NCI-H187 (cell line): ENCODE measurements at places on chromosomes 12 and 14.
A peak's percentile ranks its signal among the peaks of the same experiment; 100 is the strongest.

DNA sequence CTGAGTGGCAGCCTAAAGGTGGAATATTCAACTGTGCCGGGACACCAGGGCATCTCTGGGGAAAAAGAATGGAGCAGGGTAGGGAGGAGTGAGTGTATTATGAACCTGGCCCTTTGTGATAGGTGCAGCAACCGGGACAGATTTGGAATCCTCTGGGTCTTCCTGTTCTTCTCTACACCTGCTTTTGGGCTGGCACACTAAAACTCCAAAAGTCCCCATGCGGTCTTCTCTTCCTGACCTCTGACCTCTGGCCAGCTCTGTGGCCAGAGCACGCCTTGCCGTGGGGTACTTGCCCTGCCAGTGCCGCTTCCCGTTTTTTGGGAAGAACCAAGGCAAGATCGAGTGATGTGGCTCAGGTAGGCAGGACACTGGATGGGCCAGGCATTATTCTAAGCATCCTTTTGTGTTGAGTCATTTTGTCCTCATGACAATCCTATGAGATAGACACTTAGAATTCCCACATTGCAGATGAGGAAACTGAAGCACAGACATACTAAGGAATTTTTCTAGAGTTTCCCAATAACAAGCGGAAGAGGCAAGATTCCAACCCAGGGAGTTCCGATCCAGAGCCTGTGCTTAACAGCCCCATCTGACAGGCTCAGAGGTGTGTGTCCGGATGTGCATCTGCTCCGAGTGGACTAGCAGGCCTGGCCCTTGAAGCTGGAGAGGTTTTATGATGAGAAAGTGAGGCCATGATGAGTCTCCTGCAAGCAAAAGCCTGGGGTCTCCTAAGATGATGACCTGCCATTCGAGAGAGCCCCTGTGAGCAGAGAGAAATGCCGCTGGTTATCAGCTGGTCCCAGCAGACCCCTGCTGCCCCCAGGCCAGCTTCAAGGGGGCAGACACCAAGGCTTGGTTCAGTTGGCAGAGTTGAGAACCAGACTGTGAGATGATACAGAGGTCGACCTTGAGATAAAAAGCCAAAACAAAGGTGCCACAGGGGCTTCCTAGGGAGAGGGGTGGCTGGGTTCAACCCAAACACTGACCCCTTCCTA is 67.9 kb upstream of the ESRRB start:
- no peak for DNase-seq

DNA sequence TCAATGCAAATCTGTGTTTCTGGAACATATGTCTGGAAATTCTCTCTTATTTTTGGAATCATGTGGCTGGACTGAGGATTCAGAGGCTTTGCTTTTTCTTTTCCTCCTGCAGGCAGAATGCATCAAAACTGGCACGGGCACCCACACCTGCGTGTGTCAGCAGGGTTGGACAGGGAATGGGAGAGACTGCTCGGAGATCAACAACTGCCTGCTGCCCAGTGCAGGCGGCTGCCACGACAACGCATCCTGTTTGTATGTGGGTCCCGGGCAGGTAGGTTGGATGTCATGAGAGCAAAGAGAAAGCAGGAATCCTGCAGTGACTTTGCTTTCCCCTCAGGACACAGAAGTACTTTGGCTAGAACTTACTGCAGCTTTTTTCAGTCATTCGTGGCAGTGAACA is 90.3 kb downstream of the STAB2 start:
- DNase-seq: no peak

GRCh38 chr12:52672321-52672933 is 7.8 kb downstream of the KRT1 start:
- no peak for DNase-seq

DNA sequence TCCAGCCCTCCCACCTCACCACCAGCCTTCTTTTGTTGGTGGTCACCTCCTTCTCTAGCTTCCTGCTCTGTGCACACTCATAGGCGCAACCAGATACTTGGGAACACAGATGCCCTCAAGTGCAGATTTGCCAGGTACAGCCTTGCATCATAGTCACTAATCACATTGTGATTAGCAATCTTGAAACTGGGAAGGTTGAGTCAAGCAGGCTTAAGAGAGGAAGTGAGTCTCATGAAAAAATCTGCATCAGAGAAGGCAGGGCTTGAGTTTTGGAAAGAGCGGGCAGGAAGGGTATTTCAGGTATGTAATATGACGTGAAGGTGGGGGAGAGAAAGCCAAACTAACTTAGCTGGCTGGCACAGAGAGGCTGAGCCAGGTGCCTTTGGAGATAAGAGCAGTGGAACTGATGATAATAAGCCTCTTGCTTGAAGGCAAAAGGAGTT is 2.7 kb upstream of the RABGGTA start:
- no peak for DNase-seq

DNA sequence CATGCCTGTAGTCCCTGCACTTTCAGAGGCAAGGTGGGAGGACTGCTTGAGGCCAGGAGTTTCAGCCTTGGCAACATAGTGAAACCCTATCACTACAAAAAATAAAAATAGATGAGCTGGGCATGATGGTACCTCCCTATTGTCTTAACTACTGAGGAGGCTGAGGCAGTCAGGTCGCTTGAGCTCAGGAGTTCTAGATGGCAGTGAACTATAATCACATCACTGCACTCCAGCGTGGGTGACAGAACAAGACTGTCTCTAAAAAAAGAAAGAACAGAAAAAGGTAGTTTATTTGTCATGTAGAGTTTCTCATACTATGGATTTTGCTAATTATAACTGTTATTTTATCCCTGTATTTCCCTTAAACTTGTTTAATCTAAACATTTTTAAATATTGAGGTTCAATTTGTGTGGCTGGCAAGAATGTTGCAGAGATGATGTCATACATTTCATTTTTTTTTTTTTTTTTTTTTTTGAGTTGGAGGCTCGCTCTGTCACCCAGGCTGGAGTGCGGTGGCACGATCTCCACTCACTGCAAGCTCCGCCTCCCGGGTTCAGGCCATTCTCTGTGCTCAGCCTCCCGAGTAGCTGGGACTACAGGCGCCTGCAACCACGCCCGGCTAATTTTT is 39.7 kb upstream of the ATF7IP start:
- no peak for DNase-seq

DNA sequence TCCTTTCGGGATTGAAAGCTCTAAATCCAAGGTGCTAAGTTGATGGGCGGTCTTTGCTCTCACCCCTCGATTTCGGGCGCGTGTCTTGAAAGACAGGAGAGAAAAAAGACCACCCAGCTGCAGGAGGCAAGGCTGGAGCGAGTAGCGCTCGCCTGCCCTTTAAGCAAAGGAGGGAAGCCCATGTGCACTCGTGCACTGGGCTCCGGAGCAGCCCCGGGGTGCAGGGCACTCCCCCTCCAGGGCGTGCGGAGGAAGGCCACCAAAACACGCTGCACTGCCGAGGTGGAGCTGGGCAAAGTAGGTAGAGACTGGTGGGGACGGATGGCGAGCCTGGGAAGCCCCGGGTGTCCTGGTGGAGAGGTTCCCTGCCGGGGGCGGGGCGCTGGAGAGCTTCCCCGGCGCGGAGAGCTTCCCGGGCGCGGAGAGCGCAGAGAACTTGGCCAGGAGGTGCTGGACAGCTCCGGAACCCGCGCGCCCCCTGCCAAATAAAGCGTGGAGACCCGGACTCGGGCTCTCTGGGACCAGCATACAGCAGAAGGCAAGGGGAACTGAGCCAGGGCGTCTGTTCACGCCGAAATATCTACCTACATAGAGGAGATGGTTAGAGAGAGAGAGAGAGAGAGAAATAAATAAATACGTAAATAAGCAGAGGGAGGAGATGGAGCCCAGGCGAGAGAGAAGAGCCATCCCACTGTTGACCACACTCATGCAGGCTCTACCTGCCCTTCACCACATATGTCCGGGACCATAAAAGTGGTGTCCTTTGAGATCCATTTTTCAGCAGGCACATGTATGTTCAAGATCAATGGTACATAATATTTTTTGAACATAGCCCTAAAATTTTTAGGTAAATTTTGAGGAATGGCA is 662 bp upstream of the NELL2 start:
- DNase-seq: peak; percentile 66

- no peak for DNase-seq
Observed at GRCh38 chr12:57604992-57605810, 577 bp downstream of the DTX3 start.

DNA sequence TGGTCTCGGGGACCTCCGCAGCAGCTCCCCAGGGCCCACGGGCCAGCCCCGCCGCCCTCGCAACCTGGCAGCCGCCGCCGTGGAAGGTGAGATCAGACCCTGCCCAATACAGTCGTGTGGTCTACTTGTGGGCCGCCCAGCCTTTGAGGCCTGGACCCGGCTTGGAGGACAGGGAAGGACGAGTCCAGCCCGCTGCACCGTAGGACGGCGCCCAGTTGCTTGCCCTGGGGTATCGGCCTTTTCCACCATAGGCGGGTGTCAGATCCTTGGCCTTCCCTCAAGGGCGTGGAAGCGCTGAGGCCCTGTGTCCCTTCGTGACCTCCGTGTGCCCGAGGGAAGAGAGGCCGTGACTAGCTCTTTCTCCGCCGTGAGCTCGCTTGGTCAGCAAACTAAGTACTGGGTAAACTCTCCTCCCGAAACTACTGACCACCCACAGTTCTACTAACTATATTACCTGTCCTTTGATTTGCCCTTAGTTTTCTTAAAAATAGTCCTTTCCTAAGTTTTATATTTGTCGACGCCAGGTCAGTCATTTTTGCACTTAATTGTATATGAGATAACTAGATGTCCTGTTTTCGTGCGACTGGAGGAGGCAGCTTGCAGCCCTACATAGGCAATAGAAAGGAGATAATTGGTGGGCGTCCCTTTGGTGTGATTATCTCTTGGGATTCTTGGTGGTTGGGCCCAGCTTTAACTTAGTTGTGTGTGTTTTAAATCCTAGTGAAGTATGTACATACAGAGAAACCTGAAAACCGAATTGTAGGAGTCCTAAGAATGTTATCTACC is 757 bp downstream of the SLC25A3 start:
- no peak for DNase-seq

DNA sequence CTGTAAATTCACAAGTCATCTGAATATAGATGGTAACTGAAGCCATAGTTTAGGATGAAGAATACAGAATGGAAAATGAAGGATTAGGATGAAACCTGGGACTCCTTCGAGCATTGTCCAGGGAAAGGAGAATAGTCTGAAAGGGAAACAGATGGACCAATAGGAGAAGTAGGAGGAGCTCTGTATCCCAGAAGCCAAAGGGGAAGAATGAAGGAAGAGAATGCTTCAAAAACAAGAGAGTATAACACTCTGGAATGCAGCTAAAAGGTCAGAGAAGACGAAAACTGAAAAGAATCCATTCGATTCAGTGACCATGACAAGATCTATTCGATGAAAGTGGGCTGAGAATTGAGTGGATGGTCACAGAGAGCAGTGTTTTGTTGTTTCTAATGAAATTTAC is 1.0 kb downstream of the GMFB start:
- no peak for DNase-seq

- DNase-seq: no peak
Observed at GRCh38 chr12:60059180-60059579, 463.4 kb downstream of the SLC16A7 start.

DNA sequence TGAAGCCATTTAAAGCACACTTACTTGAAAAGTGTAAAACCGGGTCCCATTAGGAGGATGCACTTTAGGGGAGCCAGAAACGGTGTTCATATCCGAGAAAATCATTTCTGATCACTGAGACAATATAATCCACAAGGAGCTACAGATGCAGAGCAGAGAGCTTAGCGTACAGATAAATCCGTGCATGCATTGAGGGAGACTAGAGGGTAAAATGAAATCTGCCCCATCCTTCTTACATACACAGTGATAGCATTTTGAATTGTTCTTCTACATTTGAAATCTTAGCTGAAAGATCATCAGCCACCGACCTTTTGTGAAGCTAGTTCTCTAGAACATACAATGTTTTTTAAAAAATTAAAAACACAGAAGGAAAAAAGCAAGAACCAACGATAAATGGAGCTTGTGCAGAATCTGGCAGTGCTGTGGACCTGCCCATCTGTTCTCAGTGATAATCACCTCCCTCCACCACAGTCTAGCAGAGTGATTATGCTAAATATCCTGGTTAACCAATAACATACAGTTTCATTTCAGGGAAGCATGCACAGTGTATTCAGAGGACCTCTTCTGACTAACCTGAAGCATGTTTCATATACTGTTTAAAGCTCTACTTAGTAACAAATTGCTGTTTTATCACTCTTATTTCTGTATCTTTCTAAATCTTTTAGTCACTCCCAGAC is 161.1 kb downstream of the PPFIA2 start:
- no peak for DNase-seq

GRCh38 chr14:30991408-30991807 is 34.0 kb upstream of the AP4S1 start:
- DNase-seq: no peak

DNA sequence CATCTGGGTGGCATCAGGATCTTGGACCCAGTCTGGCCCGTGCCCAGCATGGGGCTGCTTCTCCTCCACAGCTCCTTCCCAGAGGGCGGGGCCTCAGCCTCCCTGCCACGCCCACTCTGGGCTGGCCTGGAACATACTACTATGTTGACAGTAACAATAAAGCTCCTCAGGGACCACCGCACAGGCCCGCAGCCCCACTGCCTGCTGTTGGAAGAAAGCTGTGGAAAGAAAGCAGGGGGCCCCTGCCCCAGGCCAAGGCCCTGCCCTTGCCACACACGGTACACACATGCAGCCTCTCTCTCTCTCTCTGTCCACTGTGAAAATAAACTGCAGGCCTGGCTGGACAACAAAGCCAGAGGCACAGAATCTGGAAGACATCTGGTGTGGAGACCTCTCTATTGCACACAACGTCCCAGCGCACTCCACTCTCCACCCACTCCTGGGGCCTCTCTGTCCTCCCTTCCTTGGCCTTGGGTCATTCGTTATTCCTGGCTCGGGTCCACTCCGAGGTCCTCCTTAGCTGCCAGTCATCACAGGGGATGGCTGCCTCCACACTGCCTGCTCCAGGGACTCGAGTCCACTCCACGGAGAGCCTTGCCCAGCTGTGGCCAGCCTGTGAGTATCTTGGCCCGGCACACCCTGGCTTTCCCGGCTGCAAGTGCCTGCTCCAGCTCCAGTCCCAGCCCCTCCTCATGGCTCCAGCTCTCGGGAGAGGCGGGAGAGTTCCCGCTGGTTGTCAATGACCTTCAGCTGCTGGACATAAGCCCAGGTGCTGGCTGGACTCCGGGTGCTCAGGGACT is 11.8 kb upstream of the ENDOU start:
- no peak for DNase-seq

DNA sequence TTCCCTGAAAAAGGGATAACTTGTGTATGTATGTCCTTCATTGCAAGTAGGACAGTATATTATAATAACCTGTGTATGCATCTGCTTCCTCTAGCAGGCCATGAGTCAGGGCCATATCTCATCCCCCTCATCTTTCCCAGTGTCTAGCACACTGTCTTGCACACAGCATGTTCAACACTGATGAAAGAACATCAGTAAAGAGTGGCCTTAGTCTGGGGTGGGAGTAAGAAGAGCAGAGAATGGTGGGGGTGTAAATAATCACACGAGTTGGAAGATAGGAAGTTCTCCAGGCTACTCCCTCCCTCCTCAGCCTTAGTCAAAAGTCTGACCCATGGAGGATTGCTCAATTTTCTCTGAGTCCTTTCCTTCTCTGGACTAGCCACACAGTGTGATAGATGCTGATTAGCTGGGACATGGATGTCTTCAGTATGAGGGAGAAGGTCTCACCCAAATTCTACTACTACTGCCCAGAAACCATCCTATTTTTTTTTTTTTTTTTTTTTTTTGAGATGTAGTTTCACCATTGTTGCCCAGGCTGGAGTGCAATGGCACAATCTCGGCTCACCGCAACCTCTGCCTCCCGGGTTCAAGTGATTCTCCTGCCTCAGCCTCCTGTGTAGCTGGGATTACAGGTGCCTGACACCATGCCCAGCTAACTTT is 14.6 kb upstream of the SP1 start:
- DNase-seq: no peak
